ENCODE measurements at places on chromosomes 7 and 10. TPM values are rescaled to one million over a fixed set of nuclear protein-coding genes. Genes with fewer than 3 reads are reported as not detected.

- DNase-seq: no peak
These were observed 37.0 kb upstream of the EGR2 start for GRCh38 chr10:62852961-62853702.

GRCh38 chr10:58557714-58558113, 45.0 kb downstream of the BICC1 start:
- DNase-seq: no peak

Gene PRKCQ
- total RNA-seq: 24.0 TPM

DNA sequence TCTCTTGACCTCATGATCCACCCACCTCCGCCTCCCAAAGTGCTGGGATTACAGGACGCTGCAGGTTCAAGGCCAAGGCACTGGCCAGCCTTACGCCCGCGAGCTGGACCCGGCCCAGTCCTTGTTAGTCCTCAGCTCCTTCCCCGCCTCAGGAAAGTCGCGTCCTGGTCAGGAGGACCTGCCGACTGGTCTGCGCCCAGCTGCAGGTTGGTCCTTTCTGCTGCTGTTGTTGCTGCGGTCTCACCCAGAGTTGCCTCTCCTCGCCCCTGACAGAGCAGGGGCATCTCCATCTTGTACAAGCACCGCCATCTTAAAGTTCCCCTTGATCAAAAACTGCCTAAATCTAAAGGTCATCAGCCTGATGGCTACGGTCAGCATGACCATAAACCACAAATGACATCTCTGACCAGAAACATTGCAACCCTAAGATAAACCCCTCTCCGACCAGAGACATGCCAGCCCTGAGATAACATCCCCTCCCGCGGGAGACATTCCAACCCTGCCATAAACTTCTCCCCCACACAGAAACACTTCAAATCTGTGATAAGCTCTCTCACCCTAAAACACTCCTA, 13.9 kb upstream of the BMS1 start:
- DNase-seq: no peak

Gene CFAP46
- 0.95 TPM for total RNA-seq

DNA sequence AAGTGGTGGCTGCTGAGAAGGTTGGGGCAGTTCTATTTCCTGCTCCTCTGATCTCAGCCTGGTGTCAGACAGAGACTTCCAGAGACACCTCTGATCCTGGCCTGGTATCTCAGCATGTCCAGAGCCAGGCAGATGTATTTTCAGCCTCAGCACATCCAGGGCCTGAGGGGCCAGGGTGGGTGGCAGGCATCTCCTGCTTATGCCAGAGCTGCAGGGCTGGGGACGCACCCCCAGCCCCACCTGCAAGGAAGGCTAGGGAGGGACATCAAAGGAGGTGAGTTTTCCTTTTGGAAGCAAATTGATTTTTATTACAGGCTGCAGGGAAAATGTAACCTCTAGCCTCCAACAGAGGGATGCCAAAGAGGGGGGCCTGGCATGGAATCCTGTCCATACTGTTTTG, 36.7 kb downstream of the CFAP46 start:
- no peak for DNase-seq

DNA sequence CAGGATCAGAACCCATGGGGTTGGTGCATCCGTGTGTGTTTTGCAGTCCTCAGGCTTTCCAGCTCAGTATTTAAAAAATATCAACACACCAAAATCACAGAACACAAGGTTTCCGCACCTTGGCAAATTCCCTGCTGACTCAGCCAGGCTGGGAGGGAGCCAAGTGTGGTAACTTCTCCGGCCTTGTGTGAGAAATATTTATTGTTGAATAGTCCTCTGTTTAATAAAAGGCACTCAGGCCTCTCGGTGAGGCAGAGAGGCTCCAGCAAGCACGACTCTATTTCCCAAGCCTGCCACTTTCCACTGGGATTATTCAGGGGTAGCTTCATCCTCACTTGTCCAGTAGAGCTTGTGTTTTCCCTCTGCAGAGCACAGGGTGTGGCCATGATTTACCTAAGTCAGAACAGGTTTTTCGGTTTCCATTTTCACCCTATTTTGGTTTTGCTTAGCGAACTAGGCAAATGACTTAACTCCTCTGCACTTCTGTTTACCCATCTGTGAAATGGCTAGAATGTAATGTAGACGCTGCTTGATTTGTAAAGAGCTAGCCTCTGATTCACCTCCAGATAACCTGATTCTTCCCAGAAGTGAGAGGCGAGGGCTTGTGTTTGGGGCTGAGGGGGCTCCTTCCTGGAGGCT, 13.0 kb upstream of the CHST15 start:
- no peak for DNase-seq

GRCh38 chr7:15685358-15686294, 857 bp downstream of the MEOX2 start:
- DNase-seq: peak; percentile 14

GRCh38 chr7:144787127-144787526, 48.7 kb downstream of the TPK1 start:
- peak; percentile 5 for DNase-seq

DNA sequence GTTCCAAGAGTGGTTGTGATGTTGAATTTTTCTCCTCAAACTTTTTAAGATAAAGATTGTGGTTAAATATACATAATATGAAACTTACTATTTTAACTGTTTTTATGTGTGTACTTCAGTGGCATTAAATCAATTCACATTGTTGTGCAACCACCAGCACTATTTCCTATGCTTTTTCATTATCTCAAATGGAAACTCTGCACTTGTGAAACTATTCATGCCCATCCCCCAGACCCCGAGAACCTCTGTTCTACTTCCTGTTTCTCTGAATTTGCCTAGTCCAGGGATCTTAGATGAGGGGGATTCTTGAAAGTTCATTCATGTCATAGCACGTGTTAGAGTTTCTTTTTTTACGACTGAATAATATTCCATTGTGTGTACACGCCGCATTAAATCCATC, 67.0 kb downstream of the WDR37 start:
- no peak for DNase-seq

Gene TMEM196
- not detected for total RNA-seq

Gene MALRD1
- 0.28 TPM for total RNA-seq

All from endothelial cell (in vitro differentiated cells).